GM12864 (cell line): ENCODE measurements at places on chromosomes 3 and 15.
A peak's percentile ranks its signal among the peaks of the same experiment; 100 is the strongest.

DNA sequence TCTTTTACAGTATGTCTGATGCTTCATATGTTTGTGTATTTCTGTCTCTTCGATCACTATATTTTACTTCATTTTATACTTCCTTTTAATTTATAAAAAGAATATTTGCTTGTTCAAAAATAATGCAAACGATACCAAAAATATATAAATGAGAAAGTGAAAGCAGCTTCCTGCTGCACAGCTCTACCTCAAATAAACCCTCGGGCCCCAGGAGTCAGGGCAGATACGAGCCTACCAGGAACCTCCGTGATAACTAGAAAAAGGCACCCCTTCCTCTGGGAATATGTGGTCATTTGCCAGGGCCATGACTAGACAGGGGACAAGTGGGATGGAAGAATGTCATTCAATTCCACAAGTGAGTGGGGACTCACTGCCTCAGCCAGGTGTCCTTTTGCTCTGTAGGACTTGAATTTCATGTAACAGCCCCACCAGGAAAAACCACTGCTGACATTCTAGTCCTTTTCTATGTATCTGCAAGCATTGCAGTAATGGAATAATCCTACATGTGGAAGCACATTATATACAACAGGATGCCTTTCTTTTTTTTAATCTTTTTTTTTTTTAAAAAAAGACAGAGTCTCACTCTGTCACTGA is 133.3 kb downstream of the SUCLG2 start:
- no peak for DNase-seq

GRCh38 chr3:185317674-185318073 is 45.3 kb upstream of the MAP3K13 start:
- DNase-seq, result no peak

- DNase-seq, result no peak
Observed at GRCh38 chr15:52651868-52652267, 27.3 kb downstream of the ATOSA start.

- peak; percentile 22 for DNase-seq
Observed at GRCh38 chr15:49215768-49216739, 46.0 kb downstream of the GALK2 start.

- no peak for DNase-seq
Observed at GRCh38 chr15:35308802-35309201, 223.7 kb upstream of the NANOGP8 start.

- DNase-seq, result no peak
Observed at GRCh38 chr15:41392659-41393058, 9.6 kb downstream of the NDUFAF1 start.

DNA sequence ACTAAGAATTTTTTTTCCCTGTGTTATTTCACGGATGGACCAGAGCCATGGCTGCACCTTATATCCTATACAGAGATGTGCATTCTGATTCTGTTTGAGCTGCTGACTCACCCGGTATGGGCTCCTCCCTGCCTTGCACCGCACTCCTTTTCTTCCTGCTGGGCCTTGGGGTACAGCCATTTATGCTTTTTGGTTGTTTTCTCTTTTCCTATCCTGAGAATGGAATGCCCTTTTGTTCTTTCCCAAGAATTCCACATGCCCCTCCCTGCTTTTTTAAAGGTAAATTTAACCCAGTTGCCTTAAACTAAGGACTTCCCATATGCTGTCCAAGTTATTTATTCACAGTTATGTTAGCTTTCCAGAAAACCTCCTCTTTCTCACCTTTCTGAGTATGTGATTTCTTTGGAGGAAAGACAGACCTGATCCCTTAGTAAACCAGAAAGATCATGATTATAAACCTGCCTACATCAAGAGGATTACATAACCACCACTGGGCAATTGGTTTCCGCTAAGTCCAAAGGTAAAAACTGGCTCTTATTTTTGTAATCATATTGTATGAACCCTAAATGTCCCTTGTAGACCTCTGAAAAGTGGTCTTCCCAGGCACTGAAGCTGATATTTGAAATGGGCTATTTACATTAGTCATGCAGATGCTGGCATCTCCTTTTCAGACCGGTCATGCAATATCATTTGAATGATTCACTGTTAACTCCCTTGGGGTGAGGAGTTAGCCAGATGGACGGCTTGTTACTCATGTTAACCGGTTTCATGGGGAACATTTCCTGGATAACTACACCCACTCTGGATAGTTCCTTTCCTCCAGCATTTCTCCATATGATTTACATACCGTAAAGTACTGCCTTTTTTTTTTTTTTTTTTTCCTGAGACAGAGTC is 45.5 kb downstream of the TMOD3 start:
- DNase-seq, result no peak

GRCh38 chr15:49154799-49155109 is 645 bp downstream of the COPS2 start:
- no peak for DNase-seq

DNA sequence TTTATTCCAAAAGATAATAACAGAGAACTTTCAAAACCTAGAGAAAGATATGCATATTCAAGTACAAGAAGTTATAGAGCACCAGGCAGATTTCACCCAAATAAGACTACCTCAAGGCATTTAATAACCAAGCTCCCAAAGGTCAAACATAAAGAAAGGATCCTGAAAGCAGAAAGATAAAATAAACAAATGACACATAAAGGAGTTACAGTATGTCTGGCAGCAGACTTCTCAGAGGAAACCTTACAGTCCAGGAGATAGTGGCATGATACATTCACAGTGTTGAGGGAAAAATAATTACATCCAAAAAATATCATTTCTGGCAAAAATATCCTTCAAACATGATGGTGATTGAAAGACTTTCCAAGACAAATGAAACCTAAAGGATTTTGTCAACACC is 185.8 kb upstream of the POU1F1 start:
- DNase-seq, result no peak
